Stimulated activated CD4-positive, alpha-beta T cell treated with anti-CD3 and anti-CD28 coated beads, Interleukin-2, amount 100 ng/mL, for 4 hours (primary cell): ENCODE measurements at places on chromosomes 5 and 9.
A peak's percentile ranks its signal among the peaks of the same experiment; 100 is the strongest.

DNA sequence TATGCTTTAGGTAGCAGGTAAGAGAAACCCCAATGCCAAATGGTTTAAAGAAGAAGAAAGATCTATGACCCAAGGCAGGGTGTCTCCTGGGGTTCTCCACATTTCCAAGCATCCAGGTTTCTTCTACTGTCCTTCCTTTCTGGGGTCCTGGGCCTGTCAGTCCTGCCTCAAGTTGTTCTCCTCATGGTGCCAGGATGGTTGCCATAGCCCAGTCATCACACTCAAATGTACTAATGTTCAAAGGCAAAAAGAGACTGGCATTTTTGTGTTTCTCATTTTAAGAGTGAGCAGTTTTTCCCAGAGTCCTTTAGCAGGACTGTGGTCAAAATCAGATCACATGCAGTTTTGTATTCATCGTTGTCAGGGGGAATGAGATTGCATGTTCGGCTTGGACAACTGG lies 59.9 kb upstream of the BOD1 start:
- DNase-seq, result no peak

DNA sequence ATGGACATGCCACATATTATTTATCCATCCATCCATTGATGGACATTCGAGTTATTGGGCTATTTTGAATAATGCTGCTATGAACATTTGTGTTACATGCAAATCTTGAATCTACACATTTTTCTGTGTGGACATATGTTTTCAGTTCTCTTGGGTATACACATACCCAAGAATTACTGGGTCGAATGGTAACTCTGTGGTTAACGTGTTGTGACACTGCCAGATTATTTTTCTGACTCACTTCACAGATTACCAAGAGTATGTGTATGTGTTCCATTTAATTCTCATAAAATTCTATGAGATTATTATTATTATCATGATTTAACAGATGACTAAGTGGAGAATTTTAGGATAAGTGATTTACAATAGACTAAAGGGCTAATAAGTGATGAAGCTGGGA lies 26.7 kb downstream of the CYFIP2 start:
- no peak for DNase-seq

- no peak for DNase-seq
These were observed 96.7 kb downstream of the SNCAIP start for GRCh38 chr5:122408592-122409224.

GRCh38 chr5:2917524-2917923 lies 166.0 kb upstream of the IRX2 start:
- no peak for DNase-seq

GRCh38 chr9:127578952-127579853 lies 32.9 kb upstream of the STXBP1 start:
- DNase-seq, result peak; percentile 64

DNA sequence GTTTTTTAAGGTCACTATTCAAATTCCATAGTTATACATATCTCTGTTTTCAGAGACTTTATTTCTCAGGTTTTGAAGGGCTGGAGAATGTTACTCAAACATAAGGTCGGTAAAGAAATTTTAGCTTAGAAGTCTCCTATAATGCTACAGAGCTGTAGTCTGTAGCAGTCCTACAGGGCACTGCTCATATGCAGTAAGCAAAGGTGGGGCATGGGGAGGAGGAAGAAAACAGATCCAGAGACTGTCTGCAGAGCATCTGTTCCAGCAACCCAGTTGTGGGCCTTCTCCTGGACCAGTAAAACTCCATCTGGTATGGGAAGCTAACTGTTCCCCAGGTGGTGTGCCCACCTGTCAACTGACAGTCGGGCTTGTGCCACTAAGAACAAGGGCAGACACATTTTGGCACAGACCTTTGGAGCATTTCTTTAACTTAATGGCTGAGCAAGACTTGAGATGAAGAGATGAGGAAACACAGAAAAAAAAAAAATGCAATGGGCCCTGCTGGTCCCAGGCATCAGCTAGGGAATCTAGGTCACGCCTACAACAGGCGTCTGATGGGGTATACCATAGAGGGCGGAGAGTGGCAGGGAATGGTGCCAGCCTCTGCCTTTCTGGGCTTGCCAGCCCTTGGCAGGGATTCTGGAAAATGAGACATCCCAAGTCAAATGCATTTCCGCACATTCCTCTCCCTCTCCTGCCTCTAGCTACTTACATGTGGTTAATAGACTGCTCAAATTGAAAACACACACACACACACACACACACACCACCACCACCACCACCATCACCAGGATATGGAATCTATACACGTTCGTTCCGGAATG lies 218.9 kb downstream of the ARL15 start:
- DNase-seq, result no peak

GRCh38 chr5:77066823-77067442 lies 20.2 kb downstream of the ZBED3 start:
- DNase-seq, result no peak

DNA sequence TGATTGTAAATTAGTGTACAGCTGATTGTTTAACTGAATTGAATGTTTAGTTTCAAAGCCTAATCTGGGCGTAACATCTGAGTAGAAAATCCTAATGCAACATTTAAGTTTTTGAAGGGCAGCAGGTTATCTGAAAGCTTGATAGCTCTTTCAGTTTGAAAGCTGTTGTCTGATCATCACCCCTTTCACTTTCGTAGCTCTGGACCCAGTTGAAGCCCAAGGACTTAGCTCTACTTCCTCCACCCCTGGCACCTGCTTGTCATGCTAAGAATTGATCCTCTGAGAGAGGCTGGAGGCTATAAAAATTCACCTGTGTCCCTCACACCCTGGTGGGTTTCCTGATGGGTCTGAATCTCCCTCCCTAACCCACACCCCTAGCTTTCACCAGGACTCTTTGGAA lies 86.0 kb downstream of the ZFAND5 start:
- no peak for DNase-seq

DNA sequence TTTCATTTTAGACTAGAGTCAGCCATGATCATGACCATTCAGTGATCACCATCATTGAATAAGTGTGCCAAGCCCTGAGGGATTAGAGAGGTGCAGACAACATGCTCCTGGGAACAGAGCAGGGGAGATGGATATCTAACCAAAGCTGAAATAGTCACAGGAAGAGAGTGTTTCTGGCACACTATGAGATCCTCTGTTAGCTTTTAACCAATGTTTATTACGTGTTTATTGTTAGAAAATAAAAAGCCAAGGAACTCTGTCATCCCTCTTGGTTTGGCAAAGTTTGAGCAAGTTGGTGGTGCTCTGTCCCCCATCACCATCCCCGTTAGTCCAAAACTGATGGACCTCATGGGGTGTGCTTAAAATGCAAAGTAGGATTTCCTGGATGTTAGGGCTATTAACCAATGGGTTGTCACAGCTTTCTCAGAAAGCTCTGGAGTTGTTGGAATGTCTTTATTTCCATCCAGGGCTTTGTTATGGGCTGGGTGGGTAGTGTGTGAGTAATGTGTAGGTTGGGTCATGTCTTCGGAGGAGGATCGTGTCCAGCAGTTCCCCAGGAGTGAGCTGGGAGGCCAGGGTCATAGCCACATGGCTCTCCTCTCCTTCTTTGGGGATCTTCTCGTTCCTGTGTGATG lies 34.9 kb downstream of the SLC28A3 start:
- DNase-seq, result no peak

DNA sequence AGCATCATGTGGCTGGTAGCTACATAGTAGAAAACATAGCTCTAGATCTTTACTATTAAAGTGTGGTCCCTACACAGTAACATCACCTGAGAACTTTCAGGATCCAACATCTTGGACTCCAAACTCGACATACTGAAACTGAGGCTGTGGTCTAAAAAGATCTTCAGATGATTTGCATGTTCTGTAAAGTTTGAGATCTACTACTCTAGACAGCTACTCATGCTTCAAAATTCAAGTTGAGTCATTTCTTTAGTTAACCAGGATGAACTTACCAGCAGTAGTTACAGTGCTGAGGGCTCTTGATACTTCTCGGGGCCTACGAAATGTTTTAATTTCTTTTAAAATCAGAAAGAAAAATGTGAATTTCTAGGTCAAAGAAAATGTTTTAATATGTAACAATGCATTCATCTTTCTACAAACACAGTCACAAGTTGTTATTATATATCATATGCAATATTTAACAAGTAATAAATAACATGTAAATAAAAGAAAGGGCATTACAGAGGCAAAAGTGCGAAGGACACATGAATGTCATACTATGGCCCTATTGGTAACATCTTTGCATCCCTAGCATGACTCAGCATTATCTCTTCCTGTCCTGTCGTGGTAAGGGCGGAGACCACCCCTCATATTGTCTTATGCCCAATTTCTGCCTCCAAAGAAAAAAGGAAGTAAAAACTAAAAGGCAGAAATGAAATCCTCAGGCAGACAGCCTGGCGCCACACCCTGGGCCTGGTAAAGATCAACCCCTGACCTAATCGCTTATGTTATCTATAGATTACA lies 563.9 kb upstream of the TLE4 start:
- DNase-seq, result no peak

- no peak for DNase-seq
These were observed 711.1 kb upstream of the NUDT12 start for GRCh38 chr5:104273725-104274124.

DNA sequence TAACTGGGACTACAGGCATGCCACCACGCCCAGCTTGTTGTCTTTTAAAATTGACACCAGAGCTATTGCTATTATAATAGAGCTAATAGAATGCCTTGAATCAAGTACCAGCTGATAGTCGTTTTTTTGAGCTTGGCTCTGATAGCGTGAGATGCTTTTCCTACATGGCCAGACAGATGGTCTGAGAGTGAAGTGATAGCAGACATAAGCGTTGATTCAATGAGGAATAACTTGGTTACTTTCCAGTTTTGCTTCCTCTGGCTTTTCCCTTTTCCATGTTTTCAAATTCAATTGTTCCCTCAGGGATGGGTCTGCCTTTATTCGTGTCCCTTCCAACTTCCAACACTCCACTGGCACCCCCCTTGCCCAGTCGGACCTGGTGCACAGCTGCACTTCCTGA lies 15.4 kb downstream of the AGXT2 start:
- DNase-seq, result no peak

DNA sequence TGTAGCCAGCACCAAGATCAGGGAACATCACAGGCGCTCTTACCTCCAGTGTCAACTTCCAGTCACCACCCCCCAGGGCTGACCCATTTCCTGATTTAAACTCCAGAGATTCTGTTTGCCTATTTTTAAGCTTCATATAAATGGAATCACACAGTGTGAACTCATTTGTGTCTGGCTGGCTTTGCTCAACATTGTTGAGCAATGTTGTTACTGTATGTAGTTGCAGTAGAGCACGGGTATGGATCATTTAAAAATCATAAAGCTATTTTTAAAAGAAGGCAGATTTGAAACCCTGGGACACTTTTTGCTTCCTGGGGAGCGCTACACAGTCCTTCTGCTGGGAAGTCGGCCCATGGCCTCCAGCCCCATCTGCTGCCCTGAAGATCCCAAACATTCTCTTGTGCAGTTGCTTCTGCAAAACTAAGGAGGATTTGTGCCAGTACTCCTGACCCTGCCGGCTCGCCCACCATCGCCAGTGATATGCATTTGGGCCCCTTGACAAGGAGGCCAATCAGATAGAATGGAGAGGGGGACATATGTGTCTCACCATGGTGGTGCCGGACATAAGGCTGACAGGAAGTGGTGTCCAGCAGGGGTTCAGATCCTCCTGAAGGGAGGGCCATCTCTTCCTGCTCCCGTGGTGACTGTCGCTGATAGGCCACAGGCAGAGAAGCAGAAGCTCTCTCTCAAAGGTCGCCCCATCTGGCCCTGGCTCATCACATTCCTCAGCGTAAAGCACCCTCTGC lies 13.3 kb downstream of the DCANP1 start:
- no peak for DNase-seq

DNA sequence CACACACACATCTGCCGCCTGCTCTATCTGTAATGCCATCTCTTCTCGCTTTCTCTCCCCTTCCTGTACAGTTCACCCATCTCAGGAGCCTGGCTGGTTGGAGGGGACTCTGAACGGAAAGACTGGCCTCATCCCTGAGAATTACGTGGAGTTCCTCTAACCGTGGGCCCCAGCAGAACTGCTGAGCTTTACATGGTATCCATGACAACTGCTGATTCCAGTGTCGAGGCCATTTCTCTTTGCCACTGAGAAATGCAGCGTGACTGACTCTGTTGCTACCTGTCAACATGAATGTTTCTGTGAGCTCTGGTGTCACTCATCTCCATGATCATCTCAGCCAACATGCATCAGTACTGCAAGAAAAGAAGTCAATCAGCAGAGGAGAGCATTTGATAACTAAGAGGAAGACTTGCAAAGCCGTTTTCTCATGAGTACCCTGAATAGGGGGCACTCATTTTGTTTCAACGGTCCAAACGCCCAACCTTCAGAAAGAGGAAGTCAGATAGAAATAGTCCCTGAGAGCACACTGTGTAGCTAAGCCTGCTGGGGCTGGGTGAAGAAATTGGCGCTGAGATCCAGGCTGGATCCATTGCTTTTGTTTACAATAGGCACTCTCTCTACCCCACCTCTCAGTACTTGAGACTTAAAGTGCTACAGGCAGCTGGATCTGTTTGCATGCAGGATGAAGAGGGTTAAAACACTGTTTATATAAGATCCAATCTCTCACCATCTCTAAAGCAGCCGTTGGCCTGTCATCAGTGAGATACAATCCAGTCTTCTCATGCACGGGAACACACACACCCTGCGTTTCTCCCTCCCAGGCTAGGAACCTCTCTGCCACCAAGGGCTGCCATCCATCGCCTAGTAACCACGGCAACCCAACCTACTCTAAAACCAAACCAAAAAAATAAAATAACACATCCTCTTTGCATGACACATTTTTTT lies 180.9 kb downstream of the NR3C1 start:
- no peak for DNase-seq

- DNase-seq, result no peak
These were observed 292.1 kb downstream of the GADD45G start for GRCh38 chr9:89896806-89897340.

DNA sequence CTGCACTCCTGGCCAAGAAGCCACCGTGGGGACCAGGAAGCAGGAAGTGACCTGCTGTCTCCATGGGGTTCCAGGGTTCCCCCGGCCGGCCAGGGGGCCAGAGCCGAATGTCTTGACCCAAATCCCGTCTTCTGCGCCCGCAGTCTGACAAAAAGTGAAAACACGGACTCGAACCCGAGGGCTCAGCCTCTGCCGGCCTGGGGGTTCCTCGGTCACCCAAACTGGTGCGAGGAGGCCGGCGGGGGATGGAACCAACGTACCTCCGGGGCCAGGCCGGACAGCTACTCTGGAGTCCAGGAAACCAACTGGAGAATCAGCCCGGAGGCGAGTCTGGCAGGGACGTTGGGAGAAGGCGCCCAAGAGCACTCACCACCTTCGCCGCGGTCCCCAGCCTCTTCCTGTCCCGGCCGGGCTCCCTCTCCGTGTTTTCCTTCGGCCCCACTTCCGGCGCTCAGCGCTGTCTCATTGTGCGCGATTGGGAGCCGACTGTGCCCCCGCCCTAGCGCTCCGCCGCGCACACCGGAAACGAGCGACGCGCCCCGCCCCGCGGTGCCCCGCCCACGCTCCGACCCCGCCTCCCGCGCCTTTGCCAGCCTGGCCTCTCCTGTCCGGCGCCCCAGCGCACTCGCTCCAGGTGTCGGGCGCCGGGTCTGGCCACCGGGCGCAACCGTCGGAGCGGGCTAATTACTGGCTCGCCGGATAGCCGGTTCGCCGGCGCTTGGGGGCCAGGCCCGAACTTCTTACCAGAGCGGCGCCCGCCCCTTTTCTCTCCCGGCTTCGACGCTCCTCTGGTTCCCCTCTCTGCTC lies at the start of gene TUT7:
Gene TUT7 (minus strand): TSS at position 400 of the 807 bp plus-strand sequence. CDS start 1,211 bp downstream, outside the sequence.
- peak; percentile 88 for DNase-seq
